Esophagus squamous epithelium (tissue), 5 donors: ENCODE measurements at places on chromosomes 4 and X. TPM values are rescaled to one million over a fixed set of nuclear protein-coding genes. Genes with fewer than 3 reads are reported as not detected.

The HSFX3 gene
- total RNA-seq = not detected

GRCh38 chr4:176011529-176011928 is 54.1 kb upstream of the WDR17 start:
- no peak for DNase-seq

GRCh38 chrX:65643531-65644052 is 23.9 kb upstream of the MSN start:
- no peak for DNase-seq

The DGKK gene
- not detected for total RNA-seq

- no peak for DNase-seq
These were observed 34.0 kb upstream of the GYPA start for GRCh38 chr4:144174401-144175067.

DNA sequence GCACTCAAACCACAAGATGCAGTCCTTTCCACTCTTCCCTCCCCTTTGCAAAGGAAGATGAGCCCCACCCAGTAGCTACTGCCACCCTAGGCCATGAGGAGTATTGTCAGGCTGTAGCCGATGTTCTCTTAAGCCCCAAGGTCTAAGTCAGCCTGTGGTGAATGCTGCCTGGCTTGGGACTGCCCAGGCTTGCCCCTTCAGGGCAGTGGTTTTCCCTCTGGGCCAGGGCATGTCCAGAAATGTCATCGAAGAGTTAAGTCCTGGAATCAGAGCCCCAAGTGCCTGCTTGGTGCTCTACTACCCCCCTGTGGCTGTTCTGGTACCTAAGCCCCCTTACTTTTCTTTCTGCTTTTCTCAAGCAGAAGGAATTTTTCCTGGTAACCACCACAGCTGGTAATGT is 11.8 kb upstream of the PGK1 start:
- DNase-seq = no peak

GRCh38 chr4:61461956-61462355 is 261.8 kb downstream of the ADGRL3 start:
- DNase-seq = no peak

The IL13RA1 gene
- total RNA-seq = 44.1 TPM

DNA sequence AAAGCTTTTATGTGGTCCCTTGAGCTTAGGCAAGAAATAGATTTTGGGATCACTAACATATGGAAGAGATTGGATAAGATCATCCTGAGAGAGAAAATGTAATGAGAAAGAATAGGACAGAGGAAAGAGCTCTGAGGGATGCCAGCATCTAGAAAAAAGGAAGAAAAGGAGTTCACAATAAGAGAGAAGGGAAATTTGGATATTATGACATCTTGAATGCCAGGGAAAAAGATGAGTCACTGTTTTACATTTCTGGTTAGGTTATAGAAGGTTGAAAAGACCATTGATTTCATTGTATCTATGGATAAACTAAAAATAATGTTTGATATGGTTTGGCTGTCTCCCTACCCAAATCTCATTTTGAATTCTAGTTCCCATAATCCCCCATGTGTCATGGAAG is 208.5 kb downstream of the MAD2L1 start:
- DNase-seq = no peak

GRCh38 chrX:147900349-147900748 is 11.4 kb upstream of the FMR1 start:
- no peak for DNase-seq

- DNase-seq = no peak
These were observed 85.4 kb downstream of the SHISA3 start for GRCh38 chr4:42482516-42483327.

GRCh38 chr4:41213625-41214135 is 662 bp downstream of the APBB2 start:
- DNase-seq = no peak

DNA sequence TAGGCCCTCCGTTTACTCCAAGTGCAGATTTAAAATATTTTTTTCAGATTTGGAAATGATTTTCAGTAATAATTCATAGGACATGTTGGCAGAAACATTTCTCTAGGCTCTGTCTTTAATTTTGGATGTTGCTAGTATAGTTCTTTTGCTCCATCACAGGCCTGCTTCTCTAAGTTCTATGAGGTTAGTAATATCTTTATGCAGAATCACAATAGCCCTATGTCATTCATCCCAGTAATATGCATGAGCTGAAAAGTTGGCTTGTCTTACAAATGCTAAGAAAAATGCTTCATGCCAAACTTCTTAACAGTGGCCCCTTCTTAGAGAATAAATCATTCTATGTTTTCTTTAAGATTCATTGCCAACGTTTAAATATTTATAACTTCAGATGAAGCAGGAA is 148.3 kb upstream of the TLL1 start:
- no peak for DNase-seq

DNA sequence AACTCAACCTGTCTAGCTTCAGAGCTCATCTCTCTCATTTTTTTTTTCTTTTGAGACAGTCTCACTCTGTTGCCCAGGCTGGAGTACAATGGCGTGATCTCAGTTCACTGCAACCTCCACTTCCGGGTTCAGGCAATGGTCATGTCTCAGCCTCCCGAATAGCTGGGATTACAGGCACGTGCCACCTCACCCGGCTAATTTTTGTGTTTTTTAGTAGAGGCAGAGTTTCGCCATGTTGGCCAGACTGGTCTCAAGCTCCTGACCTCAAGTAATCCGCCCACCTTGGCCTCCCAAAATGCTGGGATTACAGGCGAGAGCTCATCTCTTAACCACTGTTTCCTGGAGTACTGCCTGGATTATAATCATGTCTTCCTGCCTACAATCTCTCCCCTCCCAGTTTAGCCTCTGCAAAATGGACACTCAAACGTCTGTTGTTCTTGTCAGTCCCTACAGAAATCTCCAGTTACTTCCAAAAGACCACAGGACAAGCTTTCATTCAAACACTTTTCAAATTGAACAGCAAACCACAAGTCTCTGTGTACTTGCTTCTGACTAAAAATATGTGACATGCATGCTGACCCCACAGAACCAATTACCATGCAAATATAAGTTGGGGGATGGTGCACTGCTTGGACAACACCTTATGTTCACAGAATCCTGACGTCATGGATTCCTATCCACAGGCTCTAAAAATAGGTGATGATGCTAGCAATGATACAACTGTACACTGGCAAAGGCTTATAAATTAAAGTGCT is 137.2 kb downstream of the SH3KBP1 start:
- DNase-seq = no peak

- no peak for DNase-seq
These were observed 28.4 kb downstream of the USP26 start for GRCh38 chrX:133068461-133068860.

The NPY2R gene
- total RNA-seq = not detected

- DNase-seq = no peak
These were observed 291.5 kb upstream of the BOD1L1 start for GRCh38 chr4:13918991-13919441.
